DND-41 (cell line): ENCODE measurements at places on chromosomes 6 and 20.

GRCh38 chr20:37892001-37892400 lies 10.9 kb upstream of the VSTM2L start:
- no peak for DNase-seq

DNA sequence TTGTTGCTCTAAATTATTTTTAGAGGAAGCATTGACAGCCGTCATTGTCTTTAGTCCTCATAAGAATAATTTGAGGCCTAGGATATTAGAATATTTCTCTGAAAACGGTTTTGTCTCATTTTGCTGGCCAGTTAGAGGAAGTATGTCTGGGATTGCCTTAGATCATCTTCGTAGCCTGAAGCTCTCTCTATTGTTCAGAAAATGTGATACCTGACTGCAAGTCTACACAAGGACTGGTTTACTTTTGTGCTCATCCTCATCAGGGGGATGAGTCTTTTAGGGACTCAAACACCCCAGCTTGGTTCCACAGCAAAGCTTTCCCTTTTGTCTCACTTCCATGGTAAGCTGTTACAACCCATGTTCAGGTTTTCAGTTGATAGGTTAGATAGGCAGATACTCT lies 141.8 kb downstream of the FARS2 start:
- DNase-seq: no peak

DNA sequence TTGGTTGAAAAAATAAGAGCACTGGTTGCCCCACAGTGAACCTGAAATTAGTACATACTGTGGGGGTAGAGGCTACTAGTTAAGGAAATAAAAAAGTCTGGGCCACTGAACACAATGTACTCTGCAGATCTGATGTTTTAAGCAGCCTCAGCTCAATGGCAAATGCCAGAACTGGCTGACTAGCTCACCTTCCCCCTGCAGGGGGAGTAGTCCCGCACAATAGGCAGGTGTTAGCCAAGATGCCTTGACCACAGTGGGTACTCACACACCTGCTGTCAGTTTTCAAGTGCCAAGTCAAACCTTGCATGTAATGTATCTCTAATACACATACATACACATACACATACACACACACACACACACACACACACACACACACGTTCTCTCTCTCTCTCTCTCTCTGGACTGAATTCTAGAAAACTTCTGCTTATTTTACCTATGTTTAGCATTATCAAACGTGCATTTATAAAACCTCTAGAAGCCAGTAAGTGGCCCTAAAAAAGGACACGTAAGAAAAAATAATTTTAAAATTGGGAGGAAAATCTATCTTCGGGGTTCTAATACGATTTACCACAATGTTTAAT lies 36.1 kb downstream of the GMDS start:
- DNase-seq: peak; percentile 34

- DNase-seq: peak; percentile 24
Observed at GRCh38 chr20:15895560-15896084, 677.6 kb downstream of the KIF16B start.

DNA sequence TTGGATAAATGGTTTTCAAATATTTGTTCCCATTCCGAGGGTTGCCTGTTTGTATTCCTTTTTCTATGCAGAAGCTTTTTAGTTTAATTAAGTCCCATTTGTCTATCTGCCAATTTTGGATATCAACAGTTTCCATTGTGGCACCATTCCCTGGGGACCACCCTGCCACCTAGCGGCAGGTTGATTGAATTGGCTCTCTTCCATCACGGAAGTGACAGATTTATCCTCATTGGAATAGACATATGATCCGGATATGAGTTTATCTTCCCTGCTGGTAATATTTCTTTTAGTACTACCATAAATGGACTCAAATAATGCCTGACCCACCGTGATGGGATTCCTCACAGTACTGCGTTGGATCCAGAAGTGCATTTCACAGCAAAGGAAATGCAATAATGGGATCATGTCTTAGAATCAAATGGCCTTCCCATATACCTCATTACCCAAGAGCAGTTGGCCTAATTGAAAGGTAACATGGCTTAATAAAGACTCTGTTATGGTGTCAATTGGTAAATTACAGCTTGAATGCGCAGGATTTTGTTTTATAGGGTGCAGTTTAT lies 327.0 kb downstream of the BMP2 start:
- peak; percentile 24 for DNase-seq

GRCh38 chr6:142712231-142712630 lies 232.7 kb downstream of the HIVEP2 start:
- no peak for DNase-seq
